ENCODE measurements at places on chromosomes 3 and 15.

DNA sequence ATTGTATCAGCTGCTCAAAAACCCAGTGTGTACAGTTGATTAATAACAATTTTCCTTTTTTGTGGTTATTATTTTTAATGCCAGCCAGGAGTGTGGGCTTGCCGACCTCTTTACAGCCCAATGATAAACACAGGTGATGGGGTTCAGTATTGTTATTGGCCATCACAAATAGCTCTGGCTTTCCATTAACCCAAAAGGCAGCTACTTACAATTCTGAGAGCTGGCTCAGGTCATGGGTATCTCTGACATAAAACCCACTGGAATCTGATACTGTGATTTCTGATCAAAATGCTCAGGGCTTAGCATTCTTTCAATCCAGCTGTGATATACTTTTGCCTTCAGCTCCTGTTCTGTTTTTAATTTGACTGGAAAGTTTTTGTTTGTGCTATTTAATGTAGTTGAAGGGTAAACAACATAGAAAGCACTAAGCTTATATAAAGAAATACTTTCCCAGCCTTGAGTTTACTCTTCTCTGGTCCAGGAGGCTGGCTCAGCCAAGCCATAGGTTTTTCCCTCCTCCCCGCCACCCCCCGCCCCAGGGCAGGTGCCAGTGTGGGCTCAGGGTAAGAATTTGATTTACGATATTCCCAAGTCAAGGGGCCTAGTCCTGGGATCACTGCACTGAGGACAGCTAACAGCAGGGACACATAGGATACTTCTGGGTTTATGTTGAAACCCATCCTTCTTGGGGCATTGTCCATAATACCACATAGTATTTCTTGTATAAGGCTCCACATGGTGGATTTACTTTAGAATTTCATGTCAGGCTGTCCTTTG, 54.0 kb upstream of the MYZAP start:
- no peak for DNase-seq

GRCh38 chr15:34754171-34754601, 612 bp downstream of the GJD2 start:
- no peak for DNase-seq

DNA sequence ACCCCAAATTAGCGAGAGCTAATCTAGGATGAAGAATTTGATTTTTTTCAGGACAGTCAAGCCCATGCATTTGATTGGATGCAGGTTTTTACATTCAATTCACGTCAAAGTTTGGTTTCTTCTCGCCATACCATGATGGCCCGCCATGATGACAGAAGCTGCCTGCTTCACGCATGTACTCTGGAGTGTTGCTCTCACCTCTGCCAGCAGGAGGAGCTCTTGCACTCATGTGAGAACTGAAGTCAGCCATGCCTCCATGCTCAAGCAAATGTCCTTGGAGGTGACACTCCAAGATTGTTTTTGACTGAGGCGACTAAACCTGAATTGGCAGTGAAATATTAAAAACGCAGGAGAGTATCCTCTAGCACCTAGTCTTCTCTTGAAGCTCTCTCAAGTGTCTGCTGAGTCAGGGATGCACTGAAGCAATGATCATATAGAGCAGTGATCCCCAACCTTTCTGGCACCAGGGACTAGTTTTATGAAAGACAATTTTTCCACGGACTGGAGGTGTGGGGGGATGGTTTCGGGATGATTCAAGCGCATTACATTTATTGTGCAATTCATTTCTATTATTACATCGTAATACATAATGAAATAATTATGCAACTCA, 120.9 kb downstream of the SAMMSON start:
- peak; percentile 78 for DNase-seq

- no peak for DNase-seq
Measured at GRCh38 chr3:188941103-188941502, 230.7 kb upstream of the TPRG1 start.

DNA sequence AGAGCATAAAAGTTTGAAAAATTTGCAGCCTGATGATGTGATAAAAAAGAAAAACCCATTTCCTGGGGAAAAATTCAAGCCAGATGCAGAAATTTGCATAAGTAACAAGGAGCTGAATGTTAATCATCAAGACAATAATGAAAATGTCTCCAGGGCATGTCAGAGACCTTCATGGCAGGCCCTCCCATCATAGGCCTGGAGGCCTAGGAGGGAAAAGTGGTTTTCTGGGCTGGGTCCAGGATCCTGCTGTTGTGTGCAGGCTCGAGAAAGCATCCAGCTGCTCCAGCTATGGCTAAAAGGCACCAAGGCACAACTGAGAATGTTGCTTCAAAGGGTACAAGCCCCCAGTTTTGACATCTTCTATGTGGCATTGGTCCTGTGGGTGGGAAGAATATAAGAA, 1014.0 kb downstream of the SI start:
- DNase-seq = no peak

DNA sequence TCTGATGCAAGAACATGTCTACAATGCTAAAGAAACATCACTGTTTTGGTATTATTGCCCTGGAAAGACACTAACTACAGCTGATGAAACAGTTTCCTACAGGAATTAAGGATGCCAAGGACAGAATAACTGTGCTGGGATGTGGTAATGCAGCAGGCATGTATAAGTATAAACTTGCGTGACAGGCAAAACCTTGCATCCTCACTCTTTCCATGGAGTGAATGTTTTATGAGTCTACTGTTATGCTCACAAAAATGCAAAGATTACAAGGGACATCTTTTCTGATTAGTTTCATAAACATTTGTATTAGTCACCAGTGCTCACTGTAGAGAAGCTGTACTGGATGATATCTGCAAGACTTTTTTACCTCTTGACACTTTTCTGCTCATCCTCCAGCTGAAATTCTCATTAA, 143.6 kb downstream of the NAALADL2 start:
- no peak for DNase-seq

GRCh38 chr15:74259821-74260607, 23.9 kb downstream of the CCDC33 start:
- DNase-seq = no peak

DNA sequence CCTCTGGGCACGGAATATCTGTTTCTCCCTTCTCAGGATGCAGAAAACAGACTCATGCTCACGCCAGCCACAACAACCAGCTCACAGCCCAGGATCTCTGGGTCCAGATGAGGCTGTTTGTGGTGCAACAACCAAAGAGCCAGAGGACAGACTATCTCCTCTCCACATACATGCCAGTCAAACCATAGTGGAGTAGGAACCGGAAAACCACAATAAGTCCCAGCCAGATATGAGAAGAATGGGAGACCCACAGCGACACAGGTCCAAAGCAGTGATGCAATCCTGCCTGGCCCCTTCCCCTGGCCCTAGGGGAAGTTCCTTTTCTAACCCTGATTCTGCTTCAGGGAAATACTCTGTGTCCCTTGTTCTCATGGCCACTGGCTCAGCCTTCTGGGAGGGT, 27.6 kb downstream of the MEX3B start:
- DNase-seq = no peak

DNA sequence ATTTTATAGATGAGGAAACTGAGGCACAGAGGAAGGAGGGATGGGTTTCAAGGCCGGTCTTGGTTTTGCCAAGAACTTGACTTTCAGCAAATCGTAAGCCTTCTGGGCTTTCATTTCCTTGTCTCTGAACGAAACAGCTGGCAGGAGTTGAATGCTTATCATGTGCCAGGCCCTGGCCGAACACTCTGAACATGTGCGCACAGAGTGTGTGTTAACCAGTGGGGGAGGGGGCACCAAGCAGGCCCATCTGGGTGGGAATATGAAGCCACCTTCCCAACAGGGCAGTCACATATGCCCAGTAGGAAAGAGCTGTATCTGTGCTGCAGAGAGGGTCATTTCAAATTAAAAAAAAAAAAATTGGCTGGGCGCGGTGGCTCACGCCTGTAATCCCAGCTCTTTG, 29.3 kb downstream of the ZNF710 start:
- no peak for DNase-seq

DNA sequence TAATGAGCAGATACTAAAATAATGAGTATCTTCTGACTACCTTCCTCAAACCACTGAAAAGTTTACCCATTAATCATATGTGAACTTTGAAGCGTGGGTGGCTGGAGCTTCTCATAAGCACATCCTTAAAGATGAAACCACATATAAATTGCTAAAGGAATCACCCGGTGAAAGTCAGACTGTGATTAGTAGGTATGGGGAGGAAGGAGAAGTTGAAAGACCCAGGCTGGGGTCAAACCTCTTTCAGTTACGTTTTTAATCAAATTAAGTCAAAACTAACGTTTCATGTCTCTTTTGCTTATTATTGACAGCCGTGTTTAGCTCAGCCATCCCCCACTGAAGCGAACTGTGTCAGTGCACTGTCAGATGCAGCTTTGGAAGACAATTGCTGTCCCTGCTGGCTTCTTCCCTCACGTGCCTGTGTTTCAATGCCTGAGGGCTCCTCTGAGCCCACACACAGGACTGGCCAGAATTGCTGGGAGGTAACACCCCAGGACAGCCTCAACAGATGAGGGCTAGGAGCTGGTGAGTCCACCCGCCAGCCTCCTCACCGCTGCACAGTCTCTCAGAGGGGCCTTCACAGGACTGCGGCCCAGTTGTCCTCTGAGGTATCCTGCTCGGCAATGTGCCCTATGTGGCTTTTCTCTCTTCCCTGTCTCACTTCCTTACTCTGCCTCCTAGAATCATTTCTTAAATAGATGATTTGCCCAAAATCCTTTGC, 29.3 kb upstream of the SH3BP5 start:
- DNase-seq = peak; percentile 75

GRCh38 chr3:183317271-183317670, 64.2 kb downstream of the B3GNT5 start:
- DNase-seq = no peak

DNA sequence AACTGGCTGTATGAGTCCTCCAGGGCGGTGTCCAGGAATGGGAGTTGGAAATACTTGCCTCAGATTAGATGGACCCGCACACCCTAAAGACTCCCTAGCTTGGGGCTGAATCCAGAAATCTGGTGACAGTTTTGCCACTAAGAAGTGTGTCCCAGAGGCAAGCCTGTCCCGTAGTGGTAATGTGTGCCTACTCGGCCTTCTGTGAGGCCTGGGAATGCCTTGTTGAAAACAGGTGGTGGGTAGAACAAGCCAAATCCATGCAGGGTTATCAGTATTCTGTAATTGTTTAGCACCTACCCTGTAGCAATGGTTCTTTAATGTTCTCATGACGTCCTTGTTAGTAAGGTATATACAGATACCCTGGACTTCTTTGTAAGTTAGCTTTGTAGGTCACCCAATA, 1.6 kb downstream of the C3orf52 start:
- no peak for DNase-seq

DNA sequence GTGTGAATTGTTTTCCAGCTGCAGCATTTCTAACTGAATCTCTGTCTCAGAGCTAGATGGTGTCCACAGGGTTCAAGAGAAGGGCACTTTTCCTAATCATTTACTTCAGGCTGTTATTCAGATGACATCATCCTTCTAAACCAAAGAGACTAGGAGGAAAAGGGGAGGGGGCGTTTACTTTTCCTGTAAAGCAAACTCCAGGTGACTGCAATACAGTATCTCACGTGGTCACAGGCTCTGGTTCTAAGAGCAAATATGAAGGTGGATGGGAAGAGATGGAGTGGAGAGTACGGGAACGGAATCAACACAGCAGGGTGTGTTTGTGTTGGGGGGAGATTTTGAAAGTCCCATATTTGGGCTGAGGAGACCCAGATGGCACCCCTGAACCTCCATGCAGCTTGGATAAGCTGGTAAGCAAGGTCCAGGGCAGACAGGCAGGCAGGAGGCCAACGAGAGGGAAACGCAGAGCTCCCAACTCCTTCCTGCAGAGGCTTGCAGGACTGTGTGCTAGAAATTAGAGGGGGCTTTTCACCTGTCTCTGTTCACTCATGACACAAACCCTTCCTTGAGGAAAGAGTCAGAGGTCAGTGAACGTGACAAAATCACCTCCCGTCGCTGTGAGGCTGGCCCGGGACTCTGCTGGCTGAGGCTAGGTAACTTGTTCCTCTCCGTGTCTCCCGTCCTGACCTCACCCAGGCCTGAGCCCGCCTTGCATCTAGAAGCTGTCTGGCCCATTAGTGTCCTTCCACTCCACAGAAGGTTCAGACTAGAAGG, 151.2 kb downstream of the OPA1 start:
- DNase-seq = peak; percentile 93

DNA sequence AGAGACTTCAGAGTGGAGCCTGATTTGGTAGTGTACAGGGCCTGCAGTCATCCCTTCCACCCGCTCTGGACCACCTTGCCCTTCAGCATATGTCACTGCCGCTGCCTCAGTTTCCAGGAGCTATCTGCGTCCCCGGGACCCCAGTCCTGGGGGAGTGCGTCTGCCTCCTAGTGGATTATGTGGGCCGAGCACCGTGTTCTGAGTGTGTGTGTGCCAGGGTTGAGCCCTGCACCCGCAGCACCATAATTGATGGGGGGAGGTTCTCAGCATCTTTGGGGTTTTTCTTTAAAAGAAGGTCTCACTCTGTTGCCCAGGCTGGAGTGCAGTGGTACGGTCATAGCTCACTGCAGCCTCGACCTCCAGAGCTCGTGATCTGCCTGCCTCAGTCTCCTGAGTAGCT, 33.6 kb downstream of the CD276 start:
- no peak for DNase-seq

DNA sequence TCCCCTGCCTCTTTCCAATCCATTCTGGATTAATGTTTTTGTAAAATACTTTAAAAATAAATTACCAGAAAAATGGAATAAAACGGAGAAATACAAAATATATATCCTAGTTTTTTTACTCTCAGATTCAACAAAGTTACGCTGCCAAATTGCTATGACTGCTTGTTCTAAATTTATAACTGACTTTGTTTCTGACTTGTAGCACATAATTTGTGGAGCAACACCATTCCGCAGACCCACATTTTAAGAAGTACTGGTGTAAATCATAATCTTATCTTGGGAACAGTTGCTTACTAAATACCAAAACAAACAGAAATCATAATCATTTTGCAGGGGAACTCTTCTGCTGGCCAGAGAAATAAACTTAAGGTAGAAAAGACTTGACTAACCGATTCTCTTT, 339.4 kb upstream of the CBLB start:
- no peak for DNase-seq

GRCh38 chr3:53169832-53170324, 8.9 kb downstream of the PRKCD start:
- no peak for DNase-seq

DNA sequence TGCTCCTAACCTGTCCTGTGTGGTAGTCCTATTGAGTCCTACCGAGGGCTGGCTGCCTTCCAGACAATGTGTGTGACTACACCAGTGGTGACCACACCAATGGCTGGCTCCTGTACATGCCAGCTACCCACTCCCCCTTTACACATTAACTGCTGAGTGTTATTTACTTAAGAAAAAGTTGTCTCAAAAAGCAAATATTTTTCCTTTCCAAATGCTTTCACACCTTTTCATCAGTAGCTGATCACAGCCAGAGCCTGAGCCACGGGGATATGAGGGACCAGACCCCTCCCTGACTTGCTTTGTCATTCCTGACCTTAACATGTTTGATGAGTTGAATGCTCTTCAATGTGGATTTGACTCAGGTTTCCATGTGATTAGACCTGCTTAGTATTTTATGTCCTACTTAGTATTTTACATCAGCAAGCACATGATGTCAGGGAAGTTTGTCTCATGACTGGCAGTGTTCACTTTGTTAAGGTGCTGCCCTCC, 29.6 kb upstream of the GREM1 start:
- peak; percentile 100 for DNase-seq

- DNase-seq = no peak
Measured at GRCh38 chr3:192920411-192920810, 2.8 kb upstream of the MB21D2 start.
